ENCODE measurements at places on chromosomes 12 and 14.

DNA sequence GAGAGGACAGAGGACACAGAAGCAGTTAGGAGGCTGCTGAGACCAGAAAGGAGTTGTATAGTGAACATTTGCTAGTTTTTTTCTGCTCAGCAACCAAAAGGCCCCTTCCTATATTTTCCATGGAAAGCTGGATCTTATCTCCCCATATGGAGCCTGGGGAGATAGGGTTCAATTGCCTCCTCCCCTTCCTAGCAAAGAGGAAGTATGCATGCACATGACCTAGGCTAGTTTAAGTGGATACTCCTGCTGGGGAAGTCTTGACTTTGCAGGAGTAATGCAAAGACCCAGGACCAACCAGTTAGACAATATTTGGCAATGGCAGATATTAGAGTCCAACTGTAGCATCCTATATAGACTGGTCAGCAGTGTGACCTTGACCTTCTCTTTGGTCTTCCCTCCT, 15.1 kb downstream of the CHD8 start:
- DNase-seq: no peak

GRCh38 chr12:117350140-117350539, 11.3 kb downstream of the NOS1 start:
- DNase-seq: no peak

DNA sequence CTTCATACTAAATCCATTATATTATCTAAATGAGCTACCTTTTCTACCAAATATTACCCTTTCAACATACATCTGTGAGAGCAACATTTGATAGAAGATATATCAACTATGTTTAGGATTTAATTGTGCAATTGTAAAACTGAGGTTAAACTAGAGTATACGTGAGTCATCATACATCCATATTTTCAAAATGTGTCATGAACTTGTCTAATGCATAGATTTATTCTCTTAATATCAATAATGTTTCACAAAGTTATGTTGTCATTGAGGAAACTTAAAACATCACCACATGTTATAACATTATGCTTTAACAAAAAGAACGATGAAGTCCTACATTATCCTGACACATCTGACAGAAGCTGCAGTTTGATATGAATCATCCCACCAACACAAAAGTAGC, 645.5 kb upstream of the NOVA1 start:
- DNase-seq: no peak

GRCh38 chr14:85332401-85332800, 197.5 kb upstream of the FLRT2 start:
- no peak for DNase-seq

DNA sequence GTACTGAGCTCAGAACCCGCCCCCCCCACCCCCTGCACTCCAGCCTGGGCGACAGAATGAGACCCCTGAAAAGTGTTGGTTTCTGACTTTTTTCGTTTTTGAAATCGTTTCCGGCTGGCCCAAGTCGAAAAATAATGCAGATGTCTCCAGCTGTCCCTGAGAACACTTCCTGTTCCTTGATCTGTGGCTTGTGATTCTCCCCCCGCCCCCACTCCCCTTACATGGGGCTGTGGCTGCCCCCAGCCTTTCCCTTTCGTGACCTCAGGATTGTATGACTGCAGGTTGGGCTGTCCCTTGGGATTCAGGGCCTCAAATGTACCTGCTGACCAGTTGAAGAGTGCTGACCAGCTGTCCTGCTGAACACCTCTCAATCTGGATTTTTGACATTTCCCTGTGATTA, 34.1 kb downstream of the NOC4L start:
- no peak for DNase-seq

- no peak for DNase-seq
These were observed 379.8 kb downstream of the NAV3 start for GRCh38 chr12:78210506-78210860.

DNA sequence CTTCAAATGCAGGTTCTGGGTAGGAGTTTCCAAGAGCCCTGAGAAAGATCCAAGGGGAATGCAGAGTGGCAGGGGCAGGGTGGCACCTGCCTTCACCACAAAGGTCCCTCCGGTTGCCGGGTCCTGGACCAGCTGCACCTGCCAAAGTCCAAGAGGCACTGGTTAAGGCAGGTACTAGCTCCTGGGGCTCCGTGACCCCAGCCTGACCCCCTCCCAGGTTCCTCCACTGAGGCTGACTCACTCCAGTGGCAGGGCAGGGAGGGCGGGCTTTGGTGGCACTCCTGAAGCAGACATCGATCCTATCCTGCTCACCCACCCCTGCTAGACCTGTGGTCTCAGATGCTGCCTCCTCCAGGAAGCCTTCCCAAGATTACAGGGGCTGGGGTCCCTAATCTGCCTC, 11.4 kb downstream of the RPS6KL1 start:
- no peak for DNase-seq

DNA sequence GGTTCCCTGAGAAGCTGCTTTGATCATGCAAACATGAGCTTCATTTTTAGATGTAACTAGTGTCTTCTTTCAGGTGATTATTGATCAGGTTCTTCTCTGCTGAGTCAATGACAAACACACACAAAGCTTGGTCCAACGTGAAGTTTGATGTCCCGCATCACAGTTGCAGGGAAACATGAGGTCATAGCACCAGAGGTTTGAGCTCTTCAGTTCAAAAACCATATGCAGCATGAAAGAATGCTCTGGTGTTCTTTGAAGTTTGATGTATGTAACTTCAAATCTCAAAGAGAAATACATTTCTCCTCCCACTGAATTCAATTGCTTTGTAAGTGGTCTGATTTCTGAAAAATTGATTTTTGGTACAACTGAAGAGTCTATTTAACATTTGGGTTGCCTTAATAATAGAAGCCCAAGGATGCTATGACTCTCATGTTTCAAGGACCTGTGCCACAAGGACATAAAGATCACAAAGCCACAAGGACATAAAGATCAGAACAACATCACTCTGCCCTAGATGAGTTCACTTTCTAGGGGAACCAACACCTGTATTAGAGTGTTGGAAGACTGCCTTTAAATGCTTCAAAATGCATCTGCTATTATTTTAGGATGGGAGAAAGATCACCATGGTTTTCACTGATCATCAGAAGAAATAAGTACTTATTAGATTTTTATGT, 31.1 kb upstream of the AMIGO2 start:
- no peak for DNase-seq

- no peak for DNase-seq
These were observed 10.1 kb upstream of the OR9K2 start for GRCh38 chr12:55116152-55116551.

- DNase-seq: no peak
These were observed 417.6 kb downstream of the NAV3 start for GRCh38 chr12:78248321-78248720.

DNA sequence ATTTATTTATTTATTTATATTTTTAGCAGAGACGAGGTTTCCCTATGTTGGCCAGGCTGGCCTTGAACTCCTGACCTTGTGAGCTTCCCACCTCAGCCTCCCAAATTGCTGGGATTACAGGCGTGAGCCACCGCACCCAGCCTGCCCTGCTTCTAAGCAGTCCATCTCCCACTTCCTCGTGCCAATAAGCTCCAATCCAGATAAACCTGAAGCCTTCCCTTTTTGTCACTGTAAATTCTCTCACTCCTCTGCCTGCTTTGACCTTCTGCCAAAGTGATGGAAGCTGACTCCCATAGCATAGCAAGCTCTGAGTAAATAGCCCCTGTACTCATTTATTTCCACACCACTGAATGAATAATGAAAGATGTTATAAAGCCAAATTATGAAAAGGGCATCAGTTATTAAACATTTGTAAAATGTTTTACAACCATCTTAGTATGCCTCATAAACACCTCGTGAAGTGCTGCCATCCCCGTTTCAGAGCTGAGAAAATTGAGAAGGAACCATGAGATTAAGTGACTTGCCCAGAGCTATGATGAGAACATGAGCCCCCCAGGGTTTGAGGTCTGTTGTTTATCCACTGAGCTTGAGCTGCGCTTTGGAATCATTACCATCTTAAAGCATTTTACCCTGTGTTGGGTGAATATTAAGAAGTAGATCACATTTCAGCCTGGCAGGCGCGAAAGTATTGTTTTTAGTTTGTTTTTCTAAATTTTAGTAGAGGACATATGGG, 30.4 kb downstream of the MANSC1 start:
- no peak for DNase-seq

GRCh38 chr14:66022526-66022925, 463.6 kb upstream of the CCDC196 start:
- no peak for DNase-seq

DNA sequence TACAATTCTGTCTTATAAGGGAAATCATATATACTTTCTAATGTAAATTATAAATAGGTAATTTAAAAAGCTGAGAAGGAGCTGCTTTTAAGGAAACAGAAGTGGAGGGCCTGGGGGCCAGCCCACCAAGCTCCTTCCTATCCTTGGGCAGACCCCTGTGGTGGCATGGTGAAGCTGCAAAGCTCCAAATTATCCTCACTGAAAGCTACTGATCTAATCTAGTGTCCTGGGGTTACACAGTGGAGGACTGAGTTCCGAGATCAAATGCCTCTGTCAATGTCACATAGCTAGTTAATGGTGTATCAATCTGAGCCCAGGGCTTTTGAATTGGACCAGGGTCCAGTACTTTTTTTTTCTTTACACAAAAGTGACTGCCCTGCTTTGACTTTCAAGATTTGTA, 355.4 kb downstream of the CEP128 start:
- DNase-seq: no peak

DNA sequence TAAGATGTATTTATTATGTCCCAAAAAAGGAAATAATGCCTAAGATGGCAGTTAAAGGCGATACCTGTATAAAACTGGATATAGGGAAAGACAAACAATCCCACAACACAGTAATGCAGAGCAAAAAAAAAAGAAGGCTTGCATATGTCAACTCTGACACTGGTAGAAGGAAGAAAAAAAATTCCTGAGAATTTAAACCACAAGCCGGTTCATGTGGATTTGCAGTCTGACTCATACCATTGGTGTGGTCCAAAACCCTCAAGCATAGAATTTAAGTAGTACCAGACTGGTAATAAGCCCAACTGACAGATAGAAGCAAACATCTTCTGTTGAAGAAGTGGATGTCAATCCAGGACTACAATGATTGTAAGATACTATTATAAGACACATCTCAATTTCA, 7.2 kb downstream of the DNAI7 start:
- DNase-seq: no peak

GRCh38 chr12:63994704-63995103, 150.2 kb downstream of the SRGAP1 start:
- no peak for DNase-seq

GRCh38 chr14:21098076-21098891, at the start of gene ZNF219:
Gene ZNF219, minus strand, starts transcription at chr14:21098655. Its CDS starts 5,064 bp downstream, at chr14:21093591.
- DNase-seq: no peak

DNA sequence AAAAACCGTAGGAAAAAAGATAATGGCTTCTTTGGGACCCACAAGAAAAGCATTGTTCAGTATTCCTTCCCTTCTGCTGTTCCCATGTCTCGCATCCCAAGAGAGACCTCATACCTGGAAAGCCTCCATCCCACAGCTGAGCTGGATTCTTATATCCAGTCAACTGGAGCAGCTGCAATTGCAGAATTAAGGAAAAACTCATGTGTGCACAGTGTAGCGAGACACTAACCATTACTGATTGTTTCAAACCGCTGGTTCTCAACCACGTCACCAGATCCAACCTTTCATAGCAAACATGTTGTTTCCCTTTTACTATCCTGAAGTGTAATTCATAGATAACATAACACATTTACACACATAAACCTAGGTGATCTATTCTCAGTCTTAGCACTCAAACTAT, 5.5 kb upstream of the RNASE10 start:
- DNase-seq: no peak

- DNase-seq: no peak
These were observed 20.9 kb downstream of the SYNE3 start for GRCh38 chr14:95495538-95496025.

DNA sequence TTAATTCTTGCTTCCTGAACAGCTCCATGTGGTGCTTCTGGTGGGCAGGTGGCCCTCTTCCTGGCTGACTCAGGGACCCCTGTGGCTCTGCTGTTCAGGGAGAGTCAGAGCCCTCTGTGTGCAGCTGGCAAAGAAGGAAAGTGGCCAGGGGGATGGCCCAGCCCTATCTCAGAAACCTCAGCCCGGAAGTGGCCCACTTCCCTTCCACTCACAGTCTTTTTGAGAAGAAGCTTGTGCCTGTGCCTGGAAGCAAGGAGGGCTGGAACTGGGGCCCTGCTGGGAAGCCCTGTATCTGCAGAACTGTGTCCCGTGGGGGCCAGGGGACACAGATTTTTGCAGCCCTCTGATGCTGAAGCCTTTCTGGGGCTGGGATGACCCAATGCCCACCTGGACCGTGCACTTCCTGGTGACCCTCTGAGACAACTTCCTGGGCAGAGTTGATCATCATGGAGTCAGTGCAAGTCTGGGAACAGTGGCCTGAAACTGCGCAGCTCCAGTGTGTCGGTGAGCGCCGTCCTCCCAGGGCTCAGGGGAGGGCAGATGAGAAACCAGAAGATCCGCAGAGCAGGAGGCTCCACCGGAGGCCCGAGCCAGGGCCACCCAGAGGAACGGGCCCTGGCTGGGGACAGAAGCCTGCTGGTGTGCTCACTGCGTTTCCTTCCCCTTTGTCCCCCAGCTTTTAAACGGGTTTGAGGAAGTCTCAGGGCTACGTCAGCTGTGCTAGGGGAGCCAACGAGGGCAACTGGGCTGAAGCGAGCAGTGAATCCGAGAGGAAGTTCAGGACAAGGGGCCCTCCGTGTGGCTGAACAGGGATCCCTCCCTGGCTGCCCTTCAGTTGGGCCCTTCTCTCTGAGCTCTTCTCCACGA, 217.4 kb upstream of the RTL1 start:
- no peak for DNase-seq

DNA sequence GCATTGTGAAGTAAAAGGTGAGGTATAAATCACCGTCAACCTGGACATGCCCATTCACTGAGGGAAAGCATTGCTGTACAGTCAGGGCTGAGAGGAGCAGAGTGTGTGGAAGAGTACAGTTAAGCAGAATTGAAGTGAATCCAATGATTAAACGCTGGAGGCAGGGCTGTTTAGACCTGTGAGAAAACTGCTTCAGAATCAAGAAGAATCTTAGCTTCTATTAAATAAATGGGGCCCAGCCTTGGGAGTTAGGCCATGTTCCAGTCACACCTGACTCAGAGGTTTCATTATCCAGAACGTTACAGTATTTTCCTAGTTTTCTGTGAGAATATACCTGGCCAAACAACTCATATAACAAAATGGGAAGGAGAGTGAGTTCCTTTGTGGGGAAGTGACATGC, 86.9 kb downstream of the ATP23 start:
- DNase-seq: no peak

GRCh38 chr12:115008929-115009328, 325.0 kb upstream of the TBX3 start:
- DNase-seq: no peak

- DNase-seq: no peak
These were observed 36.5 kb downstream of the CMKLR1 start for GRCh38 chr12:108302403-108303311.
